ENCODE measurements at places on chromosomes 7 and 10. TPM values are rescaled to one million over a fixed set of nuclear protein-coding genes. Genes with fewer than 3 reads are reported as not detected.

DNA sequence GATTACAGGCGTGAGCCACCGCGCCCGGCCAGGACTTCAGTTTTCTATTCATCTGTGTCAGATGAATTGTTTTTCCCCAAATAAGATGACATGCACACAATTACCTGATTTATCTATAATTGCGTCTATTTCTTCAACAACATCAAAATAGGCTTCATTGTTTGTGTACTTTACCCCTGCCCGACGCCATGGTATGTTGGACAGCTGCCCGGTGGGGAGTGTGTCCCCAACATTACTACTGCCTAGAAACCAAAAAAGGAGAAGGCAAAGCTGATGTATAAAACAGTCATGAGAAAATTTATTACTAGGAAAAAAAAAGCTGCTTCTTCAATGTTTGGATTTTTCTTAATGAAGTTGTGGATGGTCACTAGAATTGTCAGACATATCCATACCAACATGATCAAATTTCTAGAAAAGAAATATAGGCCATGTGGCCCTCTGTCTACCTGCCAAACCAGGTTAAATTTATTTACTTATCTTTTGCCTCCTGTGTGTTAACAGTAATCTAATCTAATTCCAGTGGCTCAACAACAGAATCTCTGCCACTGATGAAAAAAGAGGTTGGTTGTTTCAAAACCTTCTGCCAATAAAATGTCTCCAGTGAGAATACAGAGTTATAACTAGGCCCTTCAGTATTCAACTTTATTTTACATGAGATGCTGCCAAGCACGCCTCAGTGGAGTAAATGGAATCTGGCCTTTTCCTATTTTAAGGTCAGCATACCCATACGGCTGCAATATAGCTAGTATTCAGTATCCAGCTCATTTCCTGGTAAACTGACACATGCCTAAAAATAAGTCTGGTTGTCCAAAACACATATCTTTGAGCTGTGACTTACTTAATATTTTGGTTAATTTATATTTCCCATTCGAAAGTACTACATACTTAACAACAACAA lies 16.5 kb downstream of the AP3M1 start:
- no peak for DNase-seq

DNA sequence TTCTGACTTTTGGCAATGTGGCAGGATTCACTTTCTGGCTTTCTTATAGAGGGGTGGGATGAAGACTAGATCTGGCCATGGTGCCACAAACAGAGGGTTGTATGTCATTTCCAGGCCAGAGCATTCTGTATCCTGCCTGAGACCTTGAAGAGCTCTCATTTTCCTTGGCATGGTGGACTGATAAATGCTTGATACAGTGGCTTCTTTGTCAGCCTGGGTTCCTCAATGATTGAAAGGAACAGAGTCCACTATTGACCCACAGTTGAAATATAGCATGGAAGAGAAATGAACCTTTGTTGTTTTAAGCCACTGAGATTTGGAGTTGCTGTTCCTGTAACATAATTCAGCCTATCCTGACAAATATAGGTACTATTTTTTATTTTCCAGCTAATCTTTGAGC lies 462.7 kb downstream of the SUGCT start:
- no peak for DNase-seq

DNA sequence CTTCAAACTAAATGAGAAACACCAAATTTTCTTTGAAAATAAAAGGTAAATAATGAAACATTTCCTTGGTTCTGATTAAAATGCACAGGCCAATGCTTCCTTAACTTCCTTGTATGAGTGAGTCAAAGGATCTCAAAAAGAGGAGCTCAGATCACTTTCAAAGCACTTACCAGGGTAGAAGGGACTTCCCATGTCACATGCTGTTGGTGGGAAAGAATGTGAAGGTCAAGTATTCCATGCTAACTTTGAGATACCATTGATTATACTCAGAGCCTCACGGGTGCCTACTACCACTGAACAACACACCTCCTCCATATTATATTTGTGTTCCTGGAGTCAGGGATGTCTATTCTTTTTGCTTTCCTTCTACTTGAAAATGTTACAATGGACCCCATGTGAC lies 233.5 kb upstream of the KIAA1217 start:
- DNase-seq, result no peak

- no peak for DNase-seq
Observed at GRCh38 chr7:30366606-30367005, 82.2 kb downstream of the ZNRF2 start.

The ZSWIM8 gene
- total RNA-seq, result 49.2 TPM

The INTS15 gene
- total RNA-seq, result 21.4 TPM

- DNase-seq, result peak; percentile 55
Observed at GRCh38 chr10:17527514-17528146, 73.2 kb upstream of the ST8SIA6 start.

The H2AZ2 gene
- total RNA-seq, result 354 TPM

GRCh38 chr7:43516581-43517342 lies 66.1 kb upstream of the STK17A start:
- no peak for DNase-seq

GRCh38 chr10:100333661-100334440 lies 3.8 kb upstream of the PKD2L1 start:
- DNase-seq, result no peak

- DNase-seq, result no peak
Observed at GRCh38 chr10:89342206-89342958, 14.6 kb downstream of the IFIT3 start.

DNA sequence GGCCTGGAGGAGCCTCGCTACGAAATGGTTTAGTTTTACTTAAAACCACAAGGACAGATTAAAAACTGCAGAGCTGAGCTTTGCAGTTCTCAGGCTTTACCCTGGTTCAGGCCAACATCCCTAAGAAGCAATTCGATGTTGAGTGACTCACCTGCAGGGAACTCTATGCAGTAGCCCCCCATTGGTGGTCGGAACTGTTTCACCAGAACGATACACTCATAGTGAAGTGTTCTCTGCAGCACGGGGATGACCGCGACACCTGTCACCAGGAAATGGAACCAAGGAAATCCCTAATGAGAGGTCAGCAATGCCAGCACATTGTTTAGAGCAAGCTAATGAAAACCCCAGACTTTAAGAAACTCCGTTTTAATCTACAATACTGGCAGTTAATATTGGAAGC lies 18.0 kb downstream of the NUDT5 start:
- no peak for DNase-seq

- no peak for DNase-seq
Observed at GRCh38 chr7:115680921-115681320, 349.6 kb downstream of the TFEC start.

GRCh38 chr7:155452505-155453295 lies 5.2 kb upstream of the EN2 start:
- no peak for DNase-seq

GRCh38 chr7:130139193-130139960 lies 65.8 kb downstream of the TMEM209 start:
- no peak for DNase-seq

The TWIST1 gene
- 1.0 TPM for total RNA-seq

The ARMH3 gene
- total RNA-seq, result 12.8 TPM

- DNase-seq, result no peak
Observed at GRCh38 chr7:24560772-24561171, 12.5 kb upstream of the PALS2 start.

The SEC61G gene
- 261 TPM for total RNA-seq

DNA sequence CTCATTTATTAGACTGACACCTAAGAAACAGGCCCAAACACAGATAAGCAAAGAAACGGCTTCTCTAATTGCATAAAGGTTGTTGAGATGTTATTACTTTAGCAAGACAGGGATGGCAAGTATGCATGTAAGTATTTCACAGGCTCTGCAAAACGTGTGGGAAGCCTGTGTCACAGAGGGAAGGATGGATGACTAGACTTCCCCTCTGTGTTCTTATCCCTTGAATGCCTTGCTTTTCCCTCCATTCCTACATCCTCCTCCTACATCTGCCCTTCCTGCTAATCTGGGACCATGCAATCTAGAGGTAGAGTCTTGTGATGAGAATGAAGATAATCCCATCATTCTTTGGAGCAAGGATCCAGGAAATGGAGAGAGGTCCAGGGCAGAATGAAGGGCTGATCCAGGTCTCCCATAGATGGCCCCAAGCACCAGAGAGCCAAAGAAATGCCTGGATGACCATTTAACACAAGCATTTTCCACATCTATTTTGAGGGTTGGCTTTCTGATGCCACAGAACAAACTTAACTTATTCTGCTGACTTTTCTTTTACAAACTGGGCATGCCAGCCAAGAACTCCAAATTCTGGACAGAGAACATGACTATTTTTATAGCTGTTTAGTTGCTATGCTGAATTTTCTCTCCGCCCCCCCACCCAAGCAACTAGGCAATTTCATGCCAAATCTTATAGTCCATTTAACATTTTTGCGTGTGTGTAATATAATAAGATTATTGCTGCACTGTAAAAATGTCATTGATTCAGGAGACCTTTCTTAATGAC lies 48.1 kb downstream of the NRP1 start:
- no peak for DNase-seq

DNA sequence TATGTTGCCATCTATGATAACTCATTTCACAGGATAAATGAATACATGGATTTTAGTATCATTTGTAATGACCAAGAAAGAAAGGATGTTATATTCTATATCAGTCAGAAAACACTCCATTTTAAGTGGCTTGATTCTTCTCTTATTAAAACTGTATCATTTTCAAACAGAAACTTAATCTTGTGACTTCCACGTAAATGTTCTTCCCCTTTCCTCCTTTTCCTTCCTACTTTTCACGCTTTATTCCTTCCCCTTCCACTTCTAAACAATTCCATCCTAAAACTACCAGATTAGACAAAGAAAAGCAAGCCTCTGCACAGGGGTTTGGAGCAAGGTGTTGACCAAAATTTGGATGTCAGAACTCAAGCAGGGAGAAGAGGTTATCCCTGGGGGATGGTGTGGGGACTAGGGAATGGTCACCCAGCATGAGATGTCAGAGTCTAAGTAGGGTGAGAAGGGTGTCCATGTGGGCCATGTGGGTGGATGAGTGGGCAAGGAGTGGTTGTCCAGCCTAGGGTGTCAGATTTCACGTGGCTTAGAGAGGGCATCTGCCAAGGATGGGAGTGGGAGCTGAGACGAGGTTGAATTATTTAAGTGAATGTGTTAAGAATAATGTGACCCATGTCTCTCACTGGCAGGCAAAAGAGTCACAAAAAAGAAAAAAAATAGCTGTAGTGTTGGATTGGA lies 5.0 kb upstream of the GSAP start:
- no peak for DNase-seq

The ITGA8 gene
- not detected for total RNA-seq

DNA sequence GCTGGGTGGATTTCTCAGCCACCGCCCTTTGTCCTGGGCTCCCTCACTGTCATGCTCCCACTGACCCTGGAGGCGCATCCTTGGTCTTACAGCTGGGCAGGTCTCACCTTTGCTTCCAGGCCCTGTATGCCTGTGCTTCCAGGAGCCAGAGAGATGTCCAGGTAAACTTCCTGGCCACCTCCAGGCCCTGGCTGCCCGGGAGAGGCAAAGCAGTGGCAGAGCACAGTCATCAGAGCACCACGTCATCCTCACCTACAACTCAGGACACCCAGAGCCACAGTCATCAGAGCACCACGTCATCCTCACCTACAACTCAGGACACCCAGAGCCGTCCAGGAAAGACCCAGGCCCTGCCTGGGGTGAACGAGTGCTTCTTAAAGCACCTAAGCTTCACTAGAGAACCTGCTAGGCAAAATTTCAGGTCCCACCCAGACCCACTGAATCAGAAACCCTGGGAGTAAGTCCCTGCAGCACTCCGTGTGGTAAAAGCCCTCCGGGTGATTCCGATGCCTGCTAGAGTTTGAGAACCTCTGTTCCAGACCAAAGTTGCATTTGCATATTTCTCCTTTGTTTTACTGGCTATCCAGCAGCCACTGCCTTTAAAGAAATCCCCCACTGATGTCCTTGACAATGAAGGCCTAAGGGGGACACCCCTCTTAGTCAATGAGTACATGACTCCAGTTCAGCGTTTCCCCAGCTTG lies 62.3 kb downstream of the DLG5 start:
- DNase-seq, result no peak

The IRF5 gene
- 5.8 TPM for total RNA-seq

The ARMC10 gene
- total RNA-seq, result 53.3 TPM

DNA sequence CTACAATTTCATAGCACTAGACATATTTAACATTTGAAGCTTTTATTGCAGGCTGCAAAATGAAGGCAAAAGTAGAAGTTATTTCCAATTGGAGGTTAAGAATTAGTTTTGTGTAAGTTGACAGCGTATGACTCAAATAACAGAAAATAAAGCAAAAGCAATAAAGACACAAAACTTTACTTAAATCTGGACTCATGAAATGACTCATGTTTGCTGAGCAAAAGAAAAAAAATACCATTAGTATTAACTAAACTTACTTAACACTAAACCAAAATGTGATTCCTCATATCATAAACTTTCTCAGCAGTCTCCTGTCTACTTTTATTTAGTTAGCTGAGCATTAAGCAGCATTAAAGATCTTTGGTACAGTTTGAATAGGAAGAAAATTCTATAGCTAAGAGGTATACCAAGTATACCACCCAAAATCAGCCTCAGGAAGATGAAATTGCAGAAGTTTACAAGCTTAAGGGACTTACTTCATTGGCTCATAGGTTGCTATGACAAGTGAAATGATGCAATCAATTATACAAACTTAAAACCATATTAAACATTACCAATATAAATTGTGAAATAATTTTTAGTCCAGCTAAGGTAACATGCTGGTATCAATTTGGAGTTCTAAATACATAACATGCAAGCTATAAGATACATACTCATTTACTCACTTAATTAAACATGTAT lies 1131.4 kb downstream of the XPNPEP1 start:
- no peak for DNase-seq

The FKBP6 gene
- total RNA-seq, result not detected

- DNase-seq, result no peak
Observed at GRCh38 chr10:30170146-30170545, 110.8 kb upstream of the JCAD start.

GRCh38 chr7:69693042-69693441 lies 94.8 kb downstream of the AUTS2 start:
- DNase-seq, result no peak

The VPS37D gene
- 12.4 TPM for total RNA-seq

The UCMA gene
- total RNA-seq, result not detected

DNA sequence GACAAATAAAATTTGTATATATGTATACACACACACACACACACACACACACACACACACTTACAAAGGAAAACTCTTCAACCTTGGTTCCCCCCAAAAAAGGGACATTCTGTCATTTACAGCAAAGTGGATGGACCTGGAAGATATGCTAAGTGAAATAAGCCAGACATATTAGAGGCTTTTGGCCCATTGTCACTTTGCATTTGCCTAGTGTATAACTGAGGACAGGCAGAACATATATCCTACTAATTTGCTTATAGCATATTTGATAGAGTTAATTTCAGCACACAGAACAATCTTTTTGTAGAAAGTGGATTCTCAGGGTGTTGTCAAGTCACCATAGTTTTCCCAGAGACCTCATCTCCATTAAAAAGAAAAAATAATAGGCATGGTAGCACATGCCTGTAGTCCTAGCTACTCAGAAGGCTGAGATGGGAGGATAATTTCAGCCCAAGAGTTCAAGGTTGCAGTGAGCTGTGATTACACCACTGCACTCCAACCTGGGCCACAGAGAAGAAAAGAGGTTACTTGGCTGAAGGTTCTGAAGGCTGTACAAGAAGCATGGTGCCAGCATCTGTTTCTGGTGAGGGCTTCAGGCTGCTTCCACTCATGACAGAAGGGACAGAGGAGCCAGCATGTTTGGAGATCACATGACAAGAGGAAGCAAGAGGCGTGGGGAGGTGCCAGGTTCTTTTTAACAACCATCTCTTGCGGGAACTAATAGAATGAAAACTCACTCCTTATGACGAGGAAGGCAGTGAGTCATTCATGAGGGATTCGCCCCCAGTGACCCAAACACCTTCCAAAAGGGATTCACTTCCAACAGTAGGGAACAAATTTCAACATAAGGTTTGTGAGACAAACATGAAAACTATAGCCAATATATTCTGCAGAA lies 135.6 kb downstream of the TMEM168 start:
- no peak for DNase-seq

The TMEM273 gene
- total RNA-seq, result 2.2 TPM

The BTBD16 gene
- 0.37 TPM for total RNA-seq

The SEMA3E gene
- total RNA-seq, result 2.1 TPM
